ENCODE measurements at places on chromosomes 7 and 10.

GRCh38 chr10:130022086-130022485, 58.0 kb upstream of the EBF3 start:
- no peak overlapping the region for H3K27ac ChIP-seq
- no peak overlapping the region for H3K4me3 ChIP-seq
- no peak for DNase-seq
- no peaks in the 10 kb centered on the region for H3K27me3 ChIP-seq

DNA sequence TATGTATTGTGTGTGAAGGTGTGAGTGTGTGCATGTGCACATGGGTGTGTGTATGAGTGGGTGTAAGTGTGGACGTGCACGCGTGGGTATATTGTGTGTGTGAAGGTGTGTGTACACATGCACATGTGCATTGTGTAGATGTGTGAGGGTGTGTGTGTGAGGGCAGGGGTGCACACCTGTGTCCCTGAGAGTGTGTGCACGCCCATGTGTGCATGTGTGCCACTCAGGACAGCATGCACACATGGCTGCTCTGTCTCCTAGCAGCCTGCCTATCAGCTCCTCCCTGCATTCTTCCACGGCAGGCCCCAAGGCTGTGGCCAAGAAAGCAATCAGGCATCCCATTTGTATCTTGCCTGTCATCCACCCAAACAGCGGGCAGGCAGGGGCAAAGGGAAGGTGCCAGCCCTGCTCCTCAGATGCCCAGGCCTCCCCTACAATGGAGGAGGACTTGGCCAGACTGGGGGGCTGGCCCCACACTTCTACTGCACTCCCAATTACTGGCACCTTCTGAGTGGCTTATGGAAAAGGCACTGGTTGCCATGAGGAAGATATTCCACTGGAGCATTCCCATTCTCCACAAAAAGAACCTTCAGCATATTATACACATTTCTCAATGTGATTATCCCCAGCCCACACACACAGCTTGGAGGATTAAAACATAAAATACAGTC, 380.4 kb upstream of the ZMIZ1 start:
- H3K4me1 ChIP-seq: peaks cover 4% of the 10 kb centered on the region
- no peak overlapping the region for H3K4me3 ChIP-seq
- no peaks in the 10 kb centered on the region for H3K27me3 ChIP-seq
- H3K27ac ChIP-seq: peak overlapping the region; percentile 36
- DNase-seq: no peak
- no peaks in the 10 kb centered on the region for H3K36me3 ChIP-seq

DNA sequence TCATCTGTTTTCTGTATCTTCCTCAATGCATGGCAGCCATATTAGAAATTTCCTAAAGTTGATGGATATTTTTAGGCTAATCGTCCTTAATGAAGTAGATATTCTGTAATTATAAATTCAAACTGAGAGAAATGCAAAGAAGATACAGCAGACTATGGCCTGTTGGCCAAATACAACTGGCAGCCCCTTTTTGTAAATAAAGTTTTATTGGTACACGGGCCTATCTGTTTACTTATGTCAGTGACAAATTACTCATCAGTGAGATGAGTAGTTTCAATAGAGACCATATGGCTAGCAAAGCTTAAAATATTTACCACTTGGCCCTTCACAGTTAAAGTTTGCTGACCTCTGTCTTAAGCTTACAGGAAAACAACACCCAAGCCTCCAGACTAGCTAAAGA, 112.3 kb downstream of the HTR7 start:
- H3K4me3 ChIP-seq: no peak overlapping the region
- H3K27me3 ChIP-seq: no peaks in the 10 kb centered on the region
- H3K4me1 ChIP-seq: no peaks in the 10 kb centered on the region
- no peaks in the 10 kb centered on the region for H3K36me3 ChIP-seq
- H3K27ac ChIP-seq: no peak overlapping the region

DNA sequence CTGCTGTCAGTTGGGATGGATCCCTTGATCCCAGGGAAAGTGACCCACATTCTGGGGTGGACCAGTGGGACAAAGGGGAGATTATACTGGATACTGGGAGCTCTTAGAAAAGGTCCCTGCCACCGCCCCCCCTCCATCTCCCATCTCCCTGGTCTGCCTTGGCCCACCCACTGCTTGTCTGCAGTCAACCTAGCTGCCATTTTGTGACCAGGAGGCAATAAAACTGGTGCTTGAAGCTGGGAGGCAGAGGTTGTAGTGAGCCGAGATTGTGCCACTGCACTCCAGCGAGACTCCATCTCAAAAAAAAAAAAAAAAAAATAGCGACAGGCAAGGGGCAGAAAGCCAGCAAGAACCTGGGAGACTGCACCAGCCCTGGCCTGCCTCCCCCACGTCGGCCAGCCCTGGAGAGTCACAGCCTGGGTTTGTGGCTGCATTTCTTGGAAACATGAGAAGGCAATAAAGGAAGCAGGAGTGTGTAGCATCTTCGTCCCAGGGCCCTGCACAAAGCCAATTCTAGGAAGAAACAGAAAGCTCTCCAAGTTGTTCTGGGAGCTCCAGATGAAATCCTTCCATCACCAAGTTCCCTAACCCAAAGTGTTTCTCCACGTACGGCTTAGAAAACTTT, 4.7 kb upstream of the ARPC1B start:
- H3K36me3 ChIP-seq: peaks cover 30% of the 10 kb centered on the region
- no peak for DNase-seq
- H3K27ac ChIP-seq: no peak overlapping the region

DNA sequence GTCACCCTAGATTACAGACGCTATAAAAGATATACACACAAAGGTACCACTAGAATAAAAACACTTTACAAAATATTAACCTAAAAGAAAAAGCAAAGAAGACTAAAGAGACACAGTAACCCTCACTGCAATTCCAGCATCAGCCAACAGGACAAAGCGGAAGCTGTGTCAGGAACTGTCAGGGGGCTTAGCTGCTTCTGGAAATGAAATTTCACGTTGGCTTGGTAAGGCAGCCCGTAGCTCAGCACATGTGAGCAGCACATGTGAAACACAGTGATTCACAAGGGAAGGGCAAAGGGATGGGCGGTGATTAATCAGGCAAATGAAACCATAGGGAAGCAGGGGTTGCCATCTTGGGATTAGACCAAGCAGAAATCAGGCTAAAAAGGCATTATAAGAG, 195.4 kb downstream of the MGMT start:
- no peaks in the 10 kb centered on the region for H3K27me3 ChIP-seq
- no peak overlapping the region for H3K4me3 ChIP-seq
- no peak for DNase-seq

- H3K36me3 ChIP-seq: peaks cover 7% of the 10 kb centered on the region
- H3K27ac ChIP-seq: no peak overlapping the region
- DNase-seq: no peak
- no peak overlapping the region for H3K4me3 ChIP-seq
Measured at GRCh38 chr10:94217411-94217810, 145.3 kb downstream of the NOC3L start.

GRCh38 chr7:47651355-47652317, 69.7 kb upstream of the TNS3 start:
- no peak overlapping the region for H3K4me3 ChIP-seq
- no peaks in the 10 kb centered on the region for H3K36me3 ChIP-seq
- H3K4me1 ChIP-seq: peaks cover 16% of the 10 kb centered on the region
- H3K27me3 ChIP-seq: no peaks in the 10 kb centered on the region
- H3K27ac ChIP-seq: no peak overlapping the region

GRCh38 chr7:43039346-43039745, 73.1 kb upstream of the HECW1 start:
- no peak overlapping the region for H3K27ac ChIP-seq
- no peaks in the 10 kb centered on the region for H3K4me1 ChIP-seq
- no peaks in the 10 kb centered on the region for H3K27me3 ChIP-seq
- no peaks in the 10 kb centered on the region for H3K36me3 ChIP-seq
- H3K4me3 ChIP-seq: no peak overlapping the region

- no peak overlapping the region for H3K4me3 ChIP-seq
- no peak for DNase-seq
- H3K36me3 ChIP-seq: peaks cover 2% of the 10 kb centered on the region
- H3K27me3 ChIP-seq: no peaks in the 10 kb centered on the region
Measured at GRCh38 chr7:133053321-133053891, 28.5 kb downstream of the CHCHD3 start.

DNA sequence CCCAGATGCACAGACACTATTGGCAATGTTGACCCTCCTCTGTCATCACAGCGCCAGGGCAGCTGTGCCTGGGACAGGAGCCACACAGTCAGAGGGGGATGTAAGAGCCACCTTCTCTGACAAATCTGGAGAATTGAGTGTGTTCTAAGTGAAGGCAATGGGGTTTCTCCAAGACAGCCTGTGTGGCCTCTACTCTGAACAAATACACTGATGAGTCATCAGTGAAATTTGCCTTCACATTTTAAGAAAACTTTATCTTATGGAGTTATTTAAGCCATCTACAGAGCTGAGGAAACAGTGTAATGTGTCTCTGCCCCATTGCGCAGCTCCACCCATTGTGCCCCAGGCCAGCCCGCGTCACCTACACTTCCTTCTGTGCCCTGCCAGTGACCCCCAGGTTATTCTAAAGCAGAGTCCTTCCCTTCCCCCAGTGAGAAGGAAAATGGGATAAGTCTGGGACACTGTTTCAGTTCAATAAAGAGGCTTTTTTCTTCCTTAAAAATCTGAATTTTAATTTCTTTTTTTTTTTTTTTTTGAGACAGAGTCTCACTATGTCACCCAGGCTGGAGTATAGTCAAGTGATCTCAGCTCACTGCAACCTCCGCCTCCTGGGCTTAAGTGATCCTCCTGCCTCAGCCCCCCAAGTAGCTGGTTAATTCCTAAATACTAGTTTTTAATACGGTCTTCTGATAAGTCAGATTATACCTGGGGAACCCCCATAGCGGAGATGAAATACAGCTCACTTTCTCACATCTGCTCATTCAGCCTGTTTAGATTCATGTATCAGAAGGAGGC, 21.8 kb downstream of the AKR1E2 start:
- H3K4me1 ChIP-seq: no peaks in the 10 kb centered on the region
- H3K27ac ChIP-seq: no peak overlapping the region
- no peaks in the 10 kb centered on the region for H3K27me3 ChIP-seq
- DNase-seq: no peak
- H3K36me3 ChIP-seq: no peaks in the 10 kb centered on the region

DNA sequence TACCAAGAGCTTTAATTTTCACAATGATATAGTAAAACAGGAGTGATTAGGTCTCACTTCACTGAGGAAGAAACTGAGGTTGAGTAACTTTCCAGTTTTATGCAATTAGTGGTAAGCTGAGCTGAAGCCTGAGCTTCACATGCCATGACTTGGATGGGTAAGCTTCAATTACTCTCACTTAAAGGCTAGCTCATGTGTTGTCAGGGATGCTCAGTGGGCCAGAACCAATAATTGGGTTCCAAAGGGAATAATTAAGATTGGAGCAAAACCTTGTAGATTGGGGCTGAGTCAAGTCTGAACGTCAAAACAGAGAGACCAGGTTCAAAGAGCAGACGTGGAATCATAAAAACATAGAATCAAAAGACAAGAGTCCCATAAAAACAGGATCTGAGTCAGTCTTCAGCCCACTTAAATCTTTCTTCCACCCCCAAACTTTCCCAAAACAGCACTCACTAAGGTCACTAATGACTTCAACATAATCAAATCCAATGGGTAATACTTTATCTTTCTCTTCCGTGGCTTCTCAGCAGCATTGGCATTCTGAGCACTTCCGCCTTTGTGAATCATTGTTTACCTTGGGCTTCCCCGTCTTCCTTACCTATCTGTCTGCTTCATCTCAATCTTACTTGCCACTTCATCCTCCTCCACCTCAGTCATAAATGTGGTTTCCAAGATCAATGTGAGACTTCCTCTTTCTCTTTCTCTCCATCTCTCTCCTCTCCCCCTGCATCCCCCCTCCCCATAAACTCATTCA, 23.0 kb upstream of the EGFR start:
- H3K4me3 ChIP-seq: no peak overlapping the region
- DNase-seq: no peak
- H3K27ac ChIP-seq: peak overlapping the region; percentile 43
- H3K27me3 ChIP-seq: no peaks in the 10 kb centered on the region
- H3K36me3 ChIP-seq: no peaks in the 10 kb centered on the region
- peaks cover 4% of the 10 kb centered on the region for H3K4me1 ChIP-seq

DNA sequence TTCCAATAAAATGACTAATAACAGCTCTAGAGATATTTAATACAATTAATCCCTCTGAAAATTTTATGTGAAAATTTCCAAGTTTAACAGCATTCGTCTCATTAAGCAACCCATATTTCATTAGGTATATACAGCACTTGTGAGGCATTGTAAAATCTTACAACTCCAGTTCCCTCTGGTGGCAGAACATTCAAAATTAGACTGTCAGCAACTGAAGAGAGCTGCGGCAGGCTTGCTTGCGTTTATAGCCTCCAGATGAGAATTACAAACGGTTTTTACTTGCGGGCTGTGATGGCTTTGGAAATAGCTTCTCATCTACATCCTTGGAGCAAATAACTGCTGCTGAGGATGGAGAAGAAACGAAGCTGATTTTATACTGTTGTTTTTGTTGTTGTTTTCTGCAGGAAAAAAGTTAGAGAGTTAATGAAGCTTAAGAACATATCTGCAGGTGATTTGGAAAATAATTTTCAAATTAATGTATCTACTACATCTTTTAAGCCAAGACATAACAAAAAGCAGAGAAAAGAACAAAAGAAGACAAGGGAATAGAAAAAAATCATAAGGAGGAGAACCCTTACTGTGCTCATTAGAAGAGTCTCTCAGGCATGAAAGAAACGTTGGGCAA, 171.3 kb downstream of the MAGI2 start:
- DNase-seq: peak; percentile 14
- no peaks in the 10 kb centered on the region for H3K36me3 ChIP-seq
- no peak overlapping the region for H3K27ac ChIP-seq
- H3K27me3 ChIP-seq: no peaks in the 10 kb centered on the region

DNA sequence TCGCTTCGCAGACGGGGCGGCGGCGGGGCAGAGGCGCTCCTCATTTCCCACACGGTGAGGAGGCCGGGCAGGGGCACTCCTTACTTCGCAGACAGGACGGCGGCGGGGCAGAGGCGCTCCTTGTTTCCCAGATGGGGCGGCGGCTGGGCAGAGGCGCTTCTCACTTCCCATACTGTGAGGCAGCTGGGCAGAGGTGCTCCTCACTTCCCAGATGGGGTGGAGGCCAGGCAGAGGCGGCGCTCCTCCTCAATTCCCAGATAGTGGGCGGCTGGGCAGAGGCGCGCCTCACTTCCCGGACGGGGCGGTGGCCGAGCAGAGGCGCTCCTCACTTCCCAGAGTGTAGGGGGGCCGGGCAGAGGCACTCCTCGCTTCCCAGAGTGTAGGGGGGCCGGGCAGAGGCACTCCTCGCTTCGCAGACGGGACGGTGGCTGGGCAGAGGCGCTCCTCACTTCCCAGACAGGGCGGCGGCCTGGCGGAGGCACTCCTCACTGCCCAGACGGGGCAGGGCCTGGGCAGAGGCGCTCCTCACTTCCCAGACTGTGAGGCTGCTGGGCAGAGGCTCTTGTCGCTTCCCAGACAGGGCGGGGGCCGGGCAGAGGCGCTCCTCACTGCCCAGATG, 43.1 kb downstream of the ZEB1 start:
- H3K4me3 ChIP-seq: no peak overlapping the region
- no peak overlapping the region for H3K27ac ChIP-seq
- H3K27me3 ChIP-seq: no peaks in the 10 kb centered on the region
- H3K36me3 ChIP-seq: no peaks in the 10 kb centered on the region

DNA sequence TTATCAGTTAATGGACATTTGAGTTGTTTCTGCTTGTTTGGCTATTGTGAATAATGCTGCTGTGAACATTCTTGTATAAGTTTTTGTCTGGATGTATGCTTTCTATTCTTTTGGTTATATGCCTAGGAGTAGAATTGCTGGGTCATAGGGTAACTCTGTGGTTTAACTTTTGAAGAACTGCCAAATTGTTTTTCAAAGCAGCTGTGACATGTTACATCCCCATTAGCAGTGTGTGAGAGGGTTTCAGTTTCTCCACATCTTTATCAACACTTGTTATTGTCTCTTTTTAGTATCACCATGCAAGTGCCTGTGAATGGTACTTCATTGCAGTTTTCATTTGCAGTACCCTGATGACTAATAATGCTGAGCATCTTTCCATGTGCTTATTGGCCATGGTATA, 2.1 kb upstream of the NDUFB8 start:
- DNase-seq: no peak
- no peak overlapping the region for H3K27ac ChIP-seq
- H3K4me1 ChIP-seq: peaks cover 20% of the 10 kb centered on the region
- H3K27me3 ChIP-seq: no peaks in the 10 kb centered on the region

All from large intestine (tissue), 12 donors.